ENCODE measurements at places on chromosomes 16 and 17. TPM values are rescaled to one million over a fixed set of nuclear protein-coding genes. Genes with fewer than 3 reads are reported as not detected.

DNA sequence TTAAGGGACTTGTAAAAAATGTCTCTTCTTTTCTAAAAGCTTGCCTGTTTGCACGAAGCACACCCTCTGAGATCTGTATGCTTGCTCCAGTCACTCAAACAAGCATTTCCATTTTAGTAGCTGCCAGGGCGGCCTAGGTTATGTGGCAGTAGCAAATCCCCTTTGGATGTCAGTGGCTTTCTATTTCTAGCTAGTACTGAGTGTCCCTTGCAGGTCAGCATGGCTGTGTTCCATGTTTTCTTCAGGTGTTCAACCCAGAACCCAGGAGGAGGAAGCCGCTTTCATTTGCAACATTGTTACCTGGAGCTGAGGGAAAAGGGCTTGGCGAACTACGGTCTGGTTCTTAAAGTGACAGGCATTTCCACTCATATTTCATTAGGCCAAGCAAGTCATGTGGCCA lies 36.4 kb downstream of the FOXL1 start:
- no peaks in the 10 kb centered on the region for H3K27me3 ChIP-seq
- H3K4me3 ChIP-seq = no peak overlapping the region
- DNase-seq = no peak
- H3K4me1 ChIP-seq = no peaks in the 10 kb centered on the region
- H3K36me3 ChIP-seq = no peaks in the 10 kb centered on the region
- H3K27ac ChIP-seq = no peak overlapping the region

GRCh38 chr17:37391146-37391545 lies 15.4 kb downstream of the C17orf78 start:
- H3K4me3 ChIP-seq = no peak overlapping the region
- H3K36me3 ChIP-seq = no peaks in the 10 kb centered on the region
- H3K27me3 ChIP-seq = no peaks in the 10 kb centered on the region
- no peaks in the 10 kb centered on the region for H3K4me1 ChIP-seq

DNA sequence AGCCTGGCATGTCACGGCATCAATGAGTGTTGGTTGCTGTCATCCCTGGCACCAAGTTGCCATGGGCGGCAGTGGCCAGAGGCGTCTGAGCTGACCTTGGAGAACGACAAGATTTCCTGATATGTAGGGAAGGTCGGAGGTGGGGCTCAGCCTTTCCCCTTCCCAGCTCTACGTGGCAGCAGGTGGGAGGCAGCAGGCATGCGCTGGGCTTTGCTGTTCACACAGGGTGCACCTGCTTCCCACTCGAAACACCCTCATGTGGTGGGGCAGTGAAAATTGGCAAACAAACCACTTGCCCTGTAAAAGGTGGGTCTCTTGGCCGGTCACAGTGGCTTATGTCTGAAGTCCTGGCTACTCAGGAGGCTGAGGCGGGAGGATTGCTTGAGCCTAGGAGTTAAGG lies 12.3 kb upstream of the TFAP4 start:
- no peaks in the 10 kb centered on the region for H3K36me3 ChIP-seq
- no peaks in the 10 kb centered on the region for H3K27me3 ChIP-seq
- H3K4me3 ChIP-seq = no peak overlapping the region

- H3K27me3 ChIP-seq = no peaks in the 10 kb centered on the region
- DNase-seq = no peak
- no peaks in the 10 kb centered on the region for H3K4me1 ChIP-seq
- no peaks in the 10 kb centered on the region for H3K36me3 ChIP-seq
These were observed 83.1 kb upstream of the IRX6 start for GRCh38 chr16:55240888-55241287.

- DNase-seq = no peak
- no peak overlapping the region for H3K4me3 ChIP-seq
- H3K36me3 ChIP-seq = no peaks in the 10 kb centered on the region
- H3K27me3 ChIP-seq = no peaks in the 10 kb centered on the region
- no peak overlapping the region for H3K27ac ChIP-seq
These were observed 274.7 kb downstream of the HS3ST4 start for GRCh38 chr16:25966172-25967097.

DNA sequence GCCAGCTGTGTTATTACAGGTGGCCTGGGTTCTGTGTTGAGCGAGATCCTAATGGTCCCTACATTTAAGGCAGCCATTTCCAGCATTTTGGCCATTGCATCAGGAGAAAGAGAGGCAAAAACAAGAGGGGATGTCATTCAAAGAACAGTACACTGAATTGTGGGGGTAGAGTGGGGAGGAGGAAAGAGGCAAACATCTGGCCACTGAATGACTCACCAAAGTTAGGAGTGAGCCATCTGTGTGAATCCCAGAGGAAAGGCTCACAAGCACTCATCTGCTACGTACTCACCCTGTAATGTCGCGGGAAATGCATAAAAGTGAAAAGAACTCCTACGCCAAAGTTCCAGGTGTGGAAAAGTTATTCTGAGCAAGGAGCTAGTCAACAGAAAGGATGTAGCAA lies 16.7 kb downstream of the KRABD2 start:
- no peak overlapping the region for H3K27ac ChIP-seq
- no peaks in the 10 kb centered on the region for H3K27me3 ChIP-seq
- no peaks in the 10 kb centered on the region for H3K4me1 ChIP-seq
- no peak overlapping the region for H3K4me3 ChIP-seq

DNA sequence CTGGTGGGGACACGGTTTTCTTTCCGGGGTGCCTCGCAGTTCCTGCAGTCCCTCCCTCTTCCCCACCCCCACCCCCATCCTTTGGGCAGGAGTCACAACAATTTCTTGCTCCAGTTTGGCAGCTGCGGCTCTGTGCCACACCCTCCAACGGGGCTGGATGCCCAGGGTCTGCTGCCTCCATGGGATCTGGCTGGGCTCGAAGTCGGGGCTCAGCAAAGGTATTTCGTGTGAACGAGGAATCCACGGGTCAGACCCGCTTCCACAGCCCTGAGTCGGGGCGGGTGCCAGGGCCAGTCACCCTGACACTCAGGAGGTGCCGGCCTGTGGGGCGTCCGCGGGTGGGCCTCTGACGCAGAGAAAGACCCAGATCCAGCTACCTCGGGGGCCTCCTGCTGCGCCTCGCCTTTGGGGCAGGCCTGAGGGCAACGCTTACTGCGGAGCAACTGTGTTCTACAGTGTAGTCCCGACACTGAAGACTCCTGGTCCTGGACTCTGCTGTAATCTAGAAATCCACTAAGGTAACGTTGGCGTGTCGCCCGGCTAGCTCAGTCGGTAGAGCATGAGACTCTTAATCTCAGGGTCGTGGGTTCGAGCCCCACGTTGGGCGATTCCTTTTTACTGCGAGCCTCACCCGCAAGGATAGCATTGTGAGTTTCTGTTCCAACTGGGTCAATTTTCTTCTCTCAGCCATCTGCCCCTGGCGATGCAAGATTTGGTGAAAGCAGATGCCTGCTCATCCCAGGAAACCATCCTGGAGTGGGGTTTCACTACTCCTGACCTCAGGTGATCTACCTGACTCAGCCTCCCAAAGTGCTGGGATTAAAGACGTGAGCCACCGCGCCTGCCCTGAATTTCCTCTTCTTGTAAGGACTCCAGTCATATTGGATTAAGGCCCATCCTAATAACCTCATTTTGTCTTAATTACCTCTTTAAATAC lies 12.6 kb upstream of the OR1F1 start:
- no peaks in the 10 kb centered on the region for H3K36me3 ChIP-seq
- H3K4me1 ChIP-seq = no peaks in the 10 kb centered on the region
- peaks cover 4% of the 10 kb centered on the region for H3K27me3 ChIP-seq
- H3K4me3 ChIP-seq = no peak overlapping the region

GRCh38 chr17:77875051-77875780 lies 83.3 kb upstream of the TNRC6C start:
- no peaks in the 10 kb centered on the region for H3K36me3 ChIP-seq
- no peak for DNase-seq

DNA sequence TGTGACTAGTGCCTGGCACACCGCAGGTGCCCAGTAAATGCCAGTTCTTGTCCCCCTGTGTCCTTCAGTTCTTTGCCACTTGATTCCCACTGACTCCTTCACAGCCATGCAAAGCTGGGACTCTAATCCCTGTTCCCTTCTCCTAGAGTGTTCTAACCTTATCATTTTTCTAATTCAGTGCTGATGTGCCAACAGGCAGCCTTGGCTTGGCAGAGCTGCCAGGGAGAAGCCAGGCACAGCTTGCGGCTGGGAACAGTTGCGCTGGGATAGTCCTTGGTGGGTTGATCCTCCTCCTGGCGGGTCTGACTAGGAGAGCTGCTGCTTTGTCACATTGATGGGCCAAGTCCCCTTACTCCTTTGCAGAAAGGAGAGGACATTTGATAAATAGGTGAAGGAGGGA lies 654.2 kb downstream of the HS3ST4 start:
- no peak overlapping the region for H3K4me3 ChIP-seq
- H3K36me3 ChIP-seq = no peaks in the 10 kb centered on the region
- no peak for DNase-seq
- H3K4me1 ChIP-seq = no peaks in the 10 kb centered on the region
- H3K27me3 ChIP-seq = no peaks in the 10 kb centered on the region
- H3K27ac ChIP-seq = no peak overlapping the region

DNA sequence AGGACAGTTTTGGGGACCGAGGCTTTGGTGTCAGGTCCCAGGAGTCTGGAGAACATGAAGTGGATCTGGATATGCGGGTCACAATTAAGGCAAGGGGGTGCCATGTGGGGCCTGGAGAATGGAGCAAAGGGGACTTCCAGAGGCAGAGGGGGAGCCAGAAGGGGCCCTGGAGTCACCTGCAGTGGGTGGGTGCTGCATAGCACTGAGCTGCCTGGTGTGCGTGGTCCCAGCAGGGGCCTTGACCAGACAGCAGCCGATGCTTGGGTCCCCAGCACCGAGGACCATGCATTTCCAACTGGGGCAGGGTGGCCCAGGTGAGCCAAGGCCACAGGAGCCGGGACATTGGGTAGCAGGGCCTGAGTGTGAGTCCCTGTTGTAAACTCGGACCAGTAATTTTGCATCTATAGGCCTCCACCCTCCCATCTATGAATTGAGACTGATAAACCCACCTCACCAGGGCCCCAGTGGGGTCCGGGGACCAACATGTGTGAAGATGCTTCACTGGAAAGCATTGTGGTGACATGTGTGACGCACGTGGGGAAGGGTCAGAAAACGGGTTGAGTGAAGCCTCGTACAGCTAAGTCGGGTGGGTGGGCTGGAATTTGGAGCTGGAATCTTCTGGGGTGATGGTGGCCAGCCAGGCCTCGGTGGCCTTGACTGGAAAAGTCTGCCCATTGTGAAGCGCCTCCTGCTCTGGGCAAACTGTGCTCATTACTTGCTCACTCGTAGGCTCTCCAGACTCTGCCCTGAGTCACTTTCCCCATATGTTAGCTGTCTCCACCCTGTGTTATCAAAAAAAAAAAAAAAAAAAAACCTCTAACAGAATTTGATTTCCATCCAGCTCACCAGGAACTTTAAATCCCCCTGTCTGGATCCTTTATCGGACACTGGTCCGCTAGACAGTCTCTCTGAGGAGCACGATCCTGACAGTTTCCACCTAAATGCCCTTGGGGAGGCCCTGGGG lies 90.5 kb upstream of the ZNF469 start:
- no peaks in the 10 kb centered on the region for H3K36me3 ChIP-seq
- no peaks in the 10 kb centered on the region for H3K27me3 ChIP-seq
- H3K4me1 ChIP-seq = no peaks in the 10 kb centered on the region
- DNase-seq = no peak
- H3K4me3 ChIP-seq = no peak overlapping the region

Gene HS3ST2
- 0.08 TPM for total RNA-seq

Gene TMEM231
- total RNA-seq = 2.5 TPM

Gene MT1F
- total RNA-seq = 29.1 TPM

Gene KRTAP2-3
- not detected for total RNA-seq
